ENCODE measurements at places on chromosomes 16 and 17.

GRCh38 chr17:50955160-50955559 lies 89.0 kb upstream of the TOB1 start:
- no peak for DNase-seq

- no peak for DNase-seq
These were observed 65.3 kb downstream of the SLC39A11 start for GRCh38 chr17:73027130-73027741.

DNA sequence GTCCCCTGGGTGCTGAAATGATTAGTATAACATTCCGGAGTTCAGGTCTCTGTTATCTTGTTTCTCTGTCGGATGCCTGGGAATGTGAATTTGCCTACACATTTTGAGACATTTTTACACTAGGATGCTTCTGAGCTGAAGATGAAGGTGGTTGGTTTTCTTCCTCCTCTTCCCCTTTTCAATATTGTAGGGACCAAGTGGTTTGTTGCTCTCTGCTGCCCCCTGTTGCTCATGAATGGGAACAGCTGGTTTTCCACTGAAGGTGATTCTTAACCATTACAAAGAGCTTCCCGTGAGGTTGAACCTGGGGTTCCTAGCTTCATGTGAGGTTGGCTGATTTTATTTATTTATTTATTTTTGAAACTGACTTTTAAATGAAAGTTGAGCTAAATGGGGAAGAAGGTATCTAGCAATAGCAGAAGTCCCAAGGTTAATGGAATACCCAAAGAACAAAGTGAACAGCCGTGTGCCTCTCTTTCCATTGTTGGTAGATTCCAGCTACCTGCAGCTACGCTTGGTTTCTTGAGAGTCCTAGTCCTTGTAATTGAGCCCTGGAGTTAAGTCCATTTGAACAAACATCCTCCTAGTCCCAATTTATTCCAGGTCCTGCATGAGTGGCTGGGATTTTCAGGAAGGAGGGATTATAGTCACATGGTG lies 983.9 kb upstream of the EEF2KMT start:
- DNase-seq, result no peak

DNA sequence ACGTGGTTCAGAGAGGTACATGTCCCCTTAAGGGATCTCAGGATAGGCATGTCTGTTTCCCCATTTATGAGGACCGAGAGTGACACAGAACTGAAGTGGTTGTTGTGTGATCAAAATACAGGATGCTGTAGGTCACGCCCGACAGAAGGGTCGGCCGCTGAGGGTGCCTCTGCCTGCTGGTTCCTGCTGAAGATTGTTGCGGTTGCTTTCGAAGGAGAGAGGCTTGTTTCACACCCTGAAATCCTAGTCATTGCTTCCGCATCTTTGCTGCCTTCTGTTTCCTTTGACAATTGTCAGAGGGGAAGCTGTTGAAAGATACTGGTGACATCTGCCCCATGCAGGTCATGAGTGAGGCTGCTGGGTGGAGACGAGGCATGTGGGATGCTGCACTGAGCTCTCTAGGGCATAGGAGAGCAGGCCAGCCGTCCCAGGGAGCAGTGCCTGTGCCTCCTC lies 3.8 kb upstream of the NAT9 start:
- peak; percentile 67 for DNase-seq

DNA sequence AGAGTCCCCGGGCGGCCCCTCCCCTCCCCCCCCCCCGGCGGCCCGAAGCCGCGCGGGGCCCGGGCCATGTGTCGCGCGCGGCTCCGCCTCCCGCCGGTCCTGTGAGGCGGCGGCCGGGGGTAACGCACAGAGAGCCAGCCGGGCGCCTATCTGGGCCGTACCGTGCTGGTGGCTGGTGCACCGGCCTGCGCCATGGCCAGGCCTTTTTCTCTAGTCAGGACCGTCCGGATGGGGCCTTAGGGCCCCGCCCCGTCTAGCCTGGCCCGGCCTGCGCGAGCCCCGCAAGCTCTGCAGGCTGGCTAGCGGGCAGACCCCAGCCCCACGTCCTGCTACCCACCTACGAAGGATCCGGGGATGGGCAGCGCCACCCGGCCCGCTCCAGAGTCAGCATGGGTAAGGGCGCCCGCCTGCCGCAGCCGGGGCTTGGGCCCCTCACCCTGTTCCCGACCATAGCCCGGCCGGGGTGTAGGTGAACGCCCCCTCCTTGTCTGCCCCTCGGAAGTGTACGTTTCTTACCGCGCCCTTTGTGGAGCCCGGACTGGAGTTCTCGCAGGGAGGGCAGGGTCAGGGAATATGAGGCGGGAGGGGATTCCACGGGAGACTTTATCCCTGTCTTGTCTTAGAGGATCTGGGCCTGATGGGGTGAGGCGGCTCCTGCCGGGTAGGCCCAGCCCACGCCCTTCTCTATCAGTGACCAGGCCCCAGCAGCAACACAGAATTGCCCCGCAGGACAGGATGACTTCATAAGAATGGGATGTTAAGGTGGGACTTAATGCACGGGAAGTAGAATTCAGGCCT lies at the start of gene CENPT:
Gene CENPT (minus strand): TSS at position 630 of the 798 bp plus-strand sequence. CDS start 13,834 bp downstream, outside the sequence.
- DNase-seq, result no peak

DNA sequence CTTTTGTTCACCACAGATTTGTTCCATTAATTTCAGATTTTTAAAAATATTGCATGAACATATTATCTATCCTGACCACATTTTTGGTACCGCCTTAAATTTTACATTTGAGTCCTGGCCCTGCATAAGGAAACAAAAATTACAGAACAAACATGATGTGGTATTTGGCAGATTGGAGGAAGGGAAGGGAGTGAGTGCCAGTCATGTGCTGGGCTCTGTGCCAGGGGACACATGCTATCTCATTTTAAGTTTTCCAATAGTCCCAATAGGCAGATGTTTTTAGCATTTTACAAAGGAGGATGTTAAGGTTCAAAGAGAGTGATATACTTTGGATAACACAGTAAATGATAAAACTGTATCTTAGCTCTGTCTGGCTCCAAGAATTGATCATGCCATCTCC lies 185.1 kb downstream of the CDK5R1 start:
- no peak for DNase-seq

DNA sequence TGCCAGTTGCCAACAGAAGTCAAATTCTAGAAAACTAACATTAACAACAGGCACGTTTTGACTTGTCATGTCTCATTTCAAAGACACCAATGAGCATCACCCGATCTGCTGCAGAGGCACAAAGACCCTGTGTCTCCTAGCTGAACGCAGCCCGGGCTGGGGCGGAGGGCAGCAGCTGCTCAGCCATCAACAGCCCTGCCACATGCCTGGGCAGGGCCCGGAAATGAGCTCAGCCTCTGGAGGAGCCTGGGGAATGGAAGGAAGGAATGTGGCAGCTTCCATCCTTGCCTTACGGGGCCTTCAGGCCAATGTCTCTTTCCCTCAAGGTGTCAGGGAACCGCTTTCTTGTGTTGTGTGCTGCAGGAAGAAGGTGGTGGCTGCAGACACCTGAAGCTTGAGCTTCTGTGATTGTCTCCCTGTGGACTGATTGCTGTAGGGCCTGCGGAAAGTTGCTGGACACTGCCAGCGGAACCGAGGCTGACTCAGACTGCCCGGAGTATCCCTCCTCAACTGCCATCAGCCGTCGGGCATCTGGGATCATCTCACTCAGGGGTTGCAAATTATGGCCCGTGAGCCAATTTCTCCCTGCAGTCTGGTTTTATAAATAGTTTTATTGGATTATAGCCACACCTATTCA lies 7.3 kb downstream of the CDH13 start:
- DNase-seq, result no peak

DNA sequence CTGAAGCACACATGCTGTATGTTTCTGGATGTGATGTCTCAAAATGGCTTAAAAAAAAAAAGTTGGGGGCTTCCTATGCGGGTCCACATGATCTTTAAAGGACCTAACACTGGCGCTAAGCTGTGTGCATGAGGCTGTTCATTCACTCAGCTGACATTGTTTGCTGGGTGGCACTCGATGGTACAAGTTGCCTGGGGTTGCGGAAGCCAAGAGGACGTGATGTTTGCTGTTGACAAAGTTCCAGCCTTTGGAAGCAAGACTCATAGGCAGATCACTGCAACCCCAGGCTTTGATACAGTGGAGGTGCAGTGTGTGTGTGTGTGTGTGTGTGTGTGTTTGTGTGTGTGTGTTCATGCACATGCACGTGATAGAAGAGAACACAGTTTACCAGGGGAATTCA lies 29.5 kb upstream of the DNAI2 start:
- DNase-seq, result no peak

All from stimulated activated CD4-positive, alpha-beta T cell treated with anti-CD3 and anti-CD28 coated beads, Interleukin-4, amount 100 ng/mL, for 24 hours (primary cell).